ENCODE measurements at places on chromosomes 5 and 9.

GRCh38 chr9:127828262-127829031, 25.8 kb downstream of the FPGS start:
- no peak for DNase-seq

GRCh38 chr9:22469928-22470544, 23.4 kb downstream of the DMRTA1 start:
- no peak for DNase-seq

GRCh38 chr5:96835791-96836191, 28.0 kb upstream of the ERAP1 start:
- no peak for DNase-seq

DNA sequence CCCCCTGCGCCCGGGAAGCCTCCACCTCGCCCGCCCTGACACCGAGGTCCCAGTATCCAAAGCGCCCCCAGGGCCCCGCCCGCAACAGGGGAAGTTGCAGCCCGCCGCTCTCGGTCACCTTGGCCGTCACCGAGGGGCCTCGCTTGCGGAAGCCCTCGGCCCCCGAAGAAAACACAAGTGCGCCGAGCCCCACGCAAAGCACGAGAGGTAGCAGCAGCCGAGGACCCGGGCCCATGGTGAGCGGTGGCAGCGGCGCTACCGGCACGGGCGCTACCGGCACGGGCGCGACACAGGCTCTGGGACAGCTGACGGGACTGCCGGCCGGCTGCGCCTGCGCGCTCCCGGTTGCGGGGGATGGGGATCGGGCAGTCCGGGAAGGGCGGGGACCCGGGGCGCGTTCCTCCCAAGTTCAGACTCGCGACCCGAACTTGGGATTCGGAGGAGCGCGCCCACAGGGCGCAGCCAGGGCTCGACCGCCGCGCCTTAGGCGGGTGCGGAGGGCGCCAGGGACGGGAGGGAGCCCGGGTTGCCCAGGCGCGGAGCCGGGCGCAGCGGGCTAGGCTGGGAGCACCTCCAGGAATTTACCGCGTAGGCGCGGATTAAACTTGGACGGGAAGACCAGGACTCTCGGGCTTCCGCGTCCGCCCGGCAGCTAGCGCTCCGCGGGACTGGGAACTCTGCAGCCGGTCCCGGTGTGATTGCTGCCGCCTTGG, at the start of gene PPIC:
PPIC (minus strand) TSS at position 335 of the 713 bp plus-strand sequence; CDS start at position 235, 100 bp downstream.
- DNase-seq: no peak

DNA sequence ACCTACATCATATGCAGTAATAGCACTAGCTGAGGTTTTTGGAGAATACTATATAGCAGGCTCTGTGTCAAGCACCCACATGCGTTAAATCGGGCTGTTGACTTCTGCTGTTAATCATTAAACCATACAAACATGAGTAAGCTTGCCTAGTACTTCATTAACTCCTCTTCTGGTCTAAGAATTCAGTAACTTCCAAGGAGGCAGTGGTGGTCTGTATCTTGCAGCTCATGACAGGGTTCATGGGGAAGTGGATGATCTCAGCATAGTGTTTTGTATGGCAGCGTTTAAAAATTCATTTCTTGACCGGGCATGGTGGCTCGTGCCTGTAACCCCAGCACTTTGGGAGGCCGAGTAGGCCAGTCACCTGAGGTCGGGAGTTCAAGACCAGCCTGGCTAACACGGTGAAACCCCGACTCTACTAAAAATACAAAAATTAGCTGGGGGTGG, at the start of gene HAVCR1:
HAVCR1 (minus strand) TSS at position 24 of the 447 bp plus-strand sequence. CDS start 1,173 bp downstream, outside the sequence.
- DNase-seq: no peak

- no peak for DNase-seq
Observed at GRCh38 chr5:153594785-153595184, 104.3 kb downstream of the GRIA1 start.

DNA sequence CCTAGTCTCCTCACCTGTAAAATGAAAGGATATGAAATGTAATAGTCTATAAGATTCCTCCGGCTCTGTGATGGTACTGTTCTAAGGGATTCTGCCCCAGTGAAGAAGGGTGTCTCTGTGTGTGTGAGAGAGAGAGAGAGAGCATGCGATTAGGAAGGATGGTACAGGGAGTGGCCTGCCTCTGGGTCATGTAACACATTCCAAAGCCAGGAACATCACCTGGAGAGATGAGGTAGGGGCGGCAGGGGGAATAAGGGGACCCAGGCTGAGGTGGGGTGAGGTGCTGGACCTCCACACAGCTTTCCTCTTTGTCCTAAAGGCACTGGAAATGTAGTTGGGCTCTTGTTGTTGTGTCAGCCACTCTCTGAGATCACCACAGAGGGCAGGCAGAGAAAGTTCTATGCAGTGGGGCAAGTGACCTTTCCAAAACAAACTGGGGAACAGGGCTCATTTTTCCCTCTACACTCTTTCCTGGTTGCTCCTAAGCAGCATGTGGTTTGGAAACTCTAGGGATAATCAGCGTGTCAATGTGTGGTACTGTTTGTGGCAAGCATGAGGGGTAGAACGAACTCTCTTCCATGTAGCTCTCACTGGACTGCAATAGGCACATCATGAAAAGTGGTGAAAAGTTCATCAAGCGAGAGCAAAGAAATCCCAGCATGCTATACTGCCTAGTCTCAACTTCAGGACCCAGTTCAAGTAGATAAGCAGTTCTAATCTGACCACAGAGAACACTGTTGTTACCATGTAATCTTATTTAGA, 65.0 kb downstream of the SEMA6A start:
- DNase-seq: no peak

DNA sequence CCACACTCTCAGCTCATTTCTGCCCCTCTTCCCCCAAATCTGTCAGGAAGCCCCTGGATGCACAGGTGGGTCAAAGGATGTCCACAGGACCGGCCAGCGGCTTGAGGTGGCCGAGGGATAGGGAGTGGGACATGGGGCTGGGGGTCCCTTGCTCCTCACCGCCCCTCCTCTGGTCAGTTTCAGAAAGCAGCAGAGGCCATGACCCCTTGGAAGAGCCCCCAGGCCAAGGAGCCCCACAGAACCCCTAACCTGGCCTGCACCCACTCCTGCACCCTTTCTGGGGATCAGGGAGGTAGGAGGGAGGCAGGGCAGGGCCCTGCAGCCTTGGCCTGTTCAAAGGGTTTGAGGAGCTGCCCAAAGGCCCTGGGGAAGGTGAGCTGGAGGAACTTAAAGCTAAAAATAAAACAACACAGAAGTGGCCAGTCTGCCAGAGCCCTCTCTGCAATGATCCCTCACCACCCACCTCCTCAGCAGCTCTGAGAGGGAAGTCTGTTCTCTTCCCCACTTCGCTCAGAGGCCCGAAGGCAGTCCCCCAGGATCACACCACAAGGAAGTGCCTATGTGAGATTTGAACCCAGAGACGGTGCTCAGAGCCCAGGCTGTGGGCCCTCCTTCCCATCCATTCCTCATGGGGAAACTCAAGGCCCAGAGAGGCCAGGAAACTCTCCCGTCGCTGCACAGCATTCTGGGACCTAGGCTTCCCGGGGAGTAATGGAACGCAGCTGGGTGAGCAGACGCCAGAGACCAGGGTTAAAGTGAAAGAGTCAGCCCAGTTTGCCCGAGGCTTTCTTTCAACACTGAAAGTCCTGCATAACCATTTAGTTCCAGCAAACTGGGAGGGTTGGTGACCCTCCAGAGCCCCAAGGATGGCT, 910 bp downstream of the ENG start:
- DNase-seq: no peak

- no peak for DNase-seq
Observed at GRCh38 chr5:145903867-145904266, 31.1 kb upstream of the GRXCR2 start.

DNA sequence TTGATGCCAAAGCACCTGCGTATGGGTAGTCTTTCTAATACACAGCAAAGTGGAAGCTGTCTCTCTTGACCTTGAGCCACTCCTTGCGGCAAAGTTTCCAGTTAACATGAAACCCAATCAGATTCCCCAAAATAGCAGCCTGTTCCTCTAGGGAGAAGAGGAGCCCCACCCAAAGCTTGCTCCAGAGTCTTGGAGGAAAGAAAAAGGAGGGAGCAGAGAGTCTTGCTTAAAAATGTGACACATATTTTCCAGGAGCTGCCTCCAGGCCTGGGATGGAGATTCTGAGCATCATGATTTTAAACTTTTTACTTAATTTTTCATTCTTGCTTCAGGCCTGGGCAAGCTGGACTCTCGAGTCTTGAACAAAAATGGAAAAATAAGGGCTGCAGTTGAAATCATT, 223.5 kb upstream of the TNC start:
- DNase-seq: no peak

DNA sequence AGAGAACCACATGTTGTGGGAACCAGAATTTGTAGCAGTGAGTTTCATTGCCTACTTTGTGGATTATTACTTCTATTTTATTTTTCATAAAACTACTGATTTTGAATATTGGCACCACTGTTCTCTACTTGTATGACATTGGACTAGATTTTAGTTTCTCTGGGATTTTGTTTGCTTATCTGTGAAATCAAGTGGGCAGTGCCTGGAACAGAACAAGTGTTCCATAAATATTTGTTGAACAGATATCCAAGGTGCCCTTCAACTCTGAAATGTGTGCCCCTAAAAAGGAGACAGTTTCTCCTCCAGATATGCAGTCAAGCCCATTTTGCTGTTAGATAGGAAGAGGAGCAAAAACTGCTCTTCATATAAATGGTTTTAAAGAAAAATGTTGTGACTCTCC, 42.6 kb downstream of the ADAMTSL1 start:
- DNase-seq: no peak

- DNase-seq: no peak
Observed at GRCh38 chr5:9698125-9698826, 68.1 kb upstream of the TAS2R1 start.

- DNase-seq: no peak
Observed at GRCh38 chr5:107915176-107915812, 244.6 kb upstream of the EFNA5 start.

- DNase-seq: no peak
Observed at GRCh38 chr5:32027717-32028458, 146.2 kb downstream of the GOLPH3 start.

DNA sequence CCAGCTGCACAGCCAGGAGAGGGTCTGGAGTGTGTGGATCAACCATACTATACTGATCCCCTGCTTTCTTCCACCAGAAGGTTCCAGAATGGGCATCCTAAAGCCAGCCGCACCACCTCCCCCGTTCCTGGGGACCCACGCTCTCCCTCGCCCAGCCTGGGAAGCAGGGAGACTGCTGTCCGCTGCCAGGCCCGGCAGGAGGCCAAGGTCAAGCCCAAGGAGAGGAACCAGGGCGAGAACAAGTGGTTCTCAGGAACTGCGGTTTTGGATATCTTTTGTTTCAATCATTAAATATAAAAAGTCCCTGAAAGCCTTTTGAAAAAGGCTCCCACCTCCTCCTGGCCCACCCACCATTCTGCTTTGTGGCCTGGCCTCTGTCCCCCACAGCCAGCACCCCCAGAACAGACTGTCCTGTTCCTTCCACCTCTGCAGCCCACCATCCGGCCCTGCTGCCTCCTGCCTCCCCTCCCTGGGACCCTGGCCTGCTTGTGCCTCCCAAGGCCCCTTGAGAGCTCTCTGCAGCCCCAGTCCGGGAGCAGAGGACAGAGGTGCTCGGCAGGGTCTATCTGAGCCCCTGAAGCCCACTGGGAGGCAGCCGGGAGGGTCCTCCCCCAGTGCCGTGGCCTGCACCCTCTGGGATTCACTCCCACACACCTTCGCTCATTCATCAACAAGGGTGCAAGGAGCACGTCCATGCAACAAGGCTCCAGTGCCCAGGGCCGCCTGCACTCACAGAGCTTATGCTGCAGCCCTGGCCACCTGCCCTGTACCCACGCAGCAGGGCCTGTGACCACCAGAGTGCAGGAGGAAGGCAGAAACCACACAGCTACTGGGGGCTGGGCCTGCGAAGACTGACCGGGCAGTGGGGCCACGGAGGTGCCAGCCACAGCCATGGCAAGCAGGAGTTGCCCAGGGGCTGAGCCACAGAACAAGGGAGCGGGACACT, 614 bp upstream of the LCN6 start:
- no peak for DNase-seq

GRCh38 chr5:157100140-157100679, 8.6 kb downstream of the HAVCR2 start:
- DNase-seq: no peak

DNA sequence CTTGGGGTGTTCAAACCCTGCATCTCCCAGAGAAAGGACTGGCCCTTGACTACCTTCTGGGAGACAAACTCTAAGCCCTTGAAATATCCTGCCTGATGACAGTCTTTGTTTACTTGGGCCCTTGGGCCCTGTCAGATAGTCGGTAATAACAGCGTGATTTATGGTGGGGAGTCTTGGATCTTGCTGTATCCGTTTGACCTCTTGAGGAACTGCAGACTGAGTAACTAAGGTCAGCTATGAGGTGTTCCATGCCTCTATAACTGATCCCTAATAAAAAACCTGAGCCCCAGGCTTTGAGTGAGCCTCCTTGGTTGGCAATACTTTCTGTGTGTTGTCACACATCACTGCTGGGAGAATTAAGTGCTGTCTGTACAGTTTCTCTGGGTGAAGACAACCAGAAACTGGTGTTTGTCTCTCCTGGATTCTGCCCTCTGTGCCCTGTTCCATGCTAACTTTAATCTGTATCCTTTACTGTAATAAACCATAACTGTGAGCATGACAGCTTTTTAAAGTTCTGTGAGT, 56.2 kb upstream of the ANKRD33B start:
- no peak for DNase-seq

DNA sequence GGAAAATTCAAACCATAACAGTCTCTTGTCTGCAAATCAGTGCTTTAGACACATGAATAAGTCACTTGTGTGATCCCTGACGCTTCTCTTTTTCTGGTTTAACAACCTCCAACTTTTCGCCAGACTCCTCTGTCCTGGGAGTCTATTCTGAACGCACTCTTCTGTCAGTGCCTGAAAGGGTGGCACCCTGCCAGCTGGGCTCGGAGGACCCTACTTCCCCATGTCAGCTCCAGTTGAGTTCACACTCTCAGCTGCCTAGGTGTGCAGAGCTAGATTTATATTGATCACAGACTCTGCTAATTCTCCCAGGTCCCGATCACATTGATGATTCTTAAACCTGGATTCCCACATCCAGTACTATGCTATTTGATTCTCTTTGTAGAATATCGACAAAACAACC, 649.1 kb downstream of the BNC2 start:
- no peak for DNase-seq

GRCh38 chr9:123361086-123361730, 5.2 kb downstream of the CRB2 start:
- DNase-seq: no peak

Measured in stimulated activated CD4-positive, alpha-beta T cell treated with anti-CD3 and anti-CD28 coated beads, Interleukin-4, amount 100 ng/mL, for 4 hours (primary cell).